Pulmonary artery endothelial cell (primary cell): ENCODE measurements at places on chromosomes 2 and 18. TPM values are rescaled to one million over a fixed set of nuclear protein-coding genes. Genes with fewer than 3 reads are reported as not detected.

Gene PID1
- total RNA-seq = 0.11 TPM in 1 of 2 replicates, not detected in the other

Gene CFAP65
- under 0.01 TPM in 1 of 2 replicates, not detected in the other for total RNA-seq

Gene ESPNL
- total RNA-seq = under 0.01 TPM in 1 of 2 replicates, not detected in the other

Gene CXCR1
- total RNA-seq = not detected in 2 replicates

Gene ANKRD30B
- not detected in 2 replicates for total RNA-seq

DNA sequence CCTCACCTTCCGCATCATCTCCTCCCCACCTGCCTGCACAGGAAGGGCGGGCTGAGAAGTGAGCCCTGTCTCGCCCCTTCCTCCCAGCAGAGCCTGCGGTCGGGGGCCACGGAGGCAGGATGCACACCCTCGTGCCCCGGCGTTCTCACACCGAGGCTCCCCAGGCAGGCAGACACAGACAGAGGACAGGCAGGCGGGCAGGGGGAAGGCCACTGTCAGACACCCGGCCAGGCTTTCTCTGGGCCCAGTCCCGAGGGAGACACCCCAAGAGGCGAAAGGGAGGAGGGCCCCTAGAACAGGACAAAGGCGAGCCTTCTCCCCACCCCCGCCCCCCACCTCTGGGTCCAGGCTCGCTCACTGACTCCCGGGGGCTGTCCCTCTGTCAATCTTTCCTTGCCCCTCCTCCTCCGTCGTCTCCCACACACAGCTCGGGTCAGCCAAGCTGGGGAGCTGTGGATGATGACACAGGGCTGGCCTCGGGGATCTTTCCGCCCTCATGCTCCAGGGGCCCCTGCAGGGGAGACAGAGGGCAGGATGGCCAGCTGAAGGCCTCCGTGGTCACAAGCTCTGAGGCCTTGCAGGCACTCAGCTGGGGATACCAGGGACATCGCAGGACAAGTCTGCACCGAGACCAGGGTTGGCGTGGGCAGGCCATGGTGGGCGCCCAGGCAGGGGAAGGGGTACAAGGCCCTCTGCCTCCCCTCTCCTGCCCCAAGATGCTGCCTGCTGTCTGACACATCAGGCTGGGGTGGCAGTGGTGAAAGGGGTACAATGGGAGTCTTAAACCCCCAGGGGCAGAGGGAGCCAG lies 24.9 kb downstream of the BIN1 start:
- DNase-seq = no peak

DNA sequence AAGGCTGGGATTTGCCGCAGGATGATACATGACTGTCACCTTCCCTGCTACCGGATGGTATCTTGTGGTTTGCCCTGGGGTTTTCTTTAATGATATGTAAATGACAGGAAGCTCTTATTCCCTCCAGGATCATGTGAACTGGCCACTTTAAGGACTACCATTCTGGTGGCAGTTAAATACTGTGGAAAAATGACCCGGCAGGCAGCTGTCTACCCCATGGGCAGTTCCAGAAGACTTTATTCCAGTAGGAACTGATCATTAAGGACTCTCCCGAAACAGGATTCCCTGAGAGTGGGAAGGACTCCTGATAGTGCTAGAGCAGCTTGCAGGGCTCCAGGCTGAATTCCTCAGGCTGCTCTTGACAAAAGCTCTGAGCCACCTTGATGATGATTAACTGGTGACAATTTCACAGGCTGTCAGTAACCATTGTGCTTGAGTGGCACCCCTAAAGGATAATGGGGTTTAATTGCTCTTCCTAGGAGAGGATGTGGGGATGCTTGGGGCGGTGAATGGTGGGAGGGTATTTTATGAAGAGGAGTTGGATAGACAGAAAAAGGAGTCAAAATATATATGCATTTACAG lies 212.0 kb downstream of the CPS1 start:
- no peak for DNase-seq

DNA sequence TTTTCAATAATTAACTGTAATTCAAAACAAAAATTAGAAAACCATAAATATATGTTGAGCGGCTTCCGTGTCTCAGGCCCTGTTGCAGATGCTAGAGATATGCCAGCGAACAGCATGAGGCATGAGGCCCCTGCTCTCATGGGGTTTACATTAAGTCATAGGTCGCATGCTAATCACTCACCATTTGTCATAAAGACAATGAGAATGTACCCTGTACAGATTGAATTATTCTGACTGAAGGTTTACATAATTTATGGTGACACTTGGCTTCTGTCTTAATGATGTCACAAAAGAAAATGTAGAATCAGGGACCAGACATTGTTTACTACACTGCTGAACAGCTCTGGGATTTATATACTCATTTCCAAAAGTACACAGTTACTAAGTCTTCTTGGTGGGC lies 5.9 kb upstream of the VAPA start:
- DNase-seq = no peak

DNA sequence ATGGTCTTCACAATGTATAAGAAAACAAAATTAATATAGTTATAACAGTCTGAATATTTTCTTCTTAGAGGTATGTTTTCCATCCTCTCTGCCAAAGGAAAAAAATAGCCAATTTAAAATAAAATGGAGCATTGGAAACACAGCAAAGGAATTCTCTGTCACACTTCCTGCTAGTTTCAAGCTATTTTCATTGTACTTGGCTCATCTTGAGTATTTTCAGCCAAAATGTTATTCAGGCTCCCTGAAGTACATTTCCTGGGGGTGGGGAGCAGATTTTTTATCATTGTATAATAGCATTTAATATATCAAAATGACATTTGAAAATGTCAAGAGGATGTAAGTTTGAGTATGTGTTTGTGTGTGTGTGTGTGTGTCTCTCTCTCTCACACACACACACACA lies 463.6 kb upstream of the REG3G start:
- no peak for DNase-seq

DNA sequence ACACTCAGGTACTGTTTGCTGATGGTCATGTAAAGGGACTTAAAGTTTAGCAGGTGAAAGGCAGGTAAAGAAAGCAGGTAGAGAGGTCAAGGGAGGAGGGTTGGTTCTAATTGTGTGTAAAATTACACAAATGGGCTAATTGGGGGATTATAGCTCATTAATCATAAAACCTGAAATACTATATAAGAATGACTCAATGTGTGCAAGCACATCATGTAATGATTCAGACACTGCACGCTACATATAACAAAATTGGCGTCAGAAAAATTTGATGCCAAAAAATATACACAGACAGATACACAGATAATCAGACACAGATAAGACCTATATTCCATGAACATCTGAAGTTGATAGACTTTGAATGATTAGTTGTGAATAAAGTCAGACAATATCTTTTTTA lies 120.7 kb upstream of the LMAN1 start:
- no peak for DNase-seq

DNA sequence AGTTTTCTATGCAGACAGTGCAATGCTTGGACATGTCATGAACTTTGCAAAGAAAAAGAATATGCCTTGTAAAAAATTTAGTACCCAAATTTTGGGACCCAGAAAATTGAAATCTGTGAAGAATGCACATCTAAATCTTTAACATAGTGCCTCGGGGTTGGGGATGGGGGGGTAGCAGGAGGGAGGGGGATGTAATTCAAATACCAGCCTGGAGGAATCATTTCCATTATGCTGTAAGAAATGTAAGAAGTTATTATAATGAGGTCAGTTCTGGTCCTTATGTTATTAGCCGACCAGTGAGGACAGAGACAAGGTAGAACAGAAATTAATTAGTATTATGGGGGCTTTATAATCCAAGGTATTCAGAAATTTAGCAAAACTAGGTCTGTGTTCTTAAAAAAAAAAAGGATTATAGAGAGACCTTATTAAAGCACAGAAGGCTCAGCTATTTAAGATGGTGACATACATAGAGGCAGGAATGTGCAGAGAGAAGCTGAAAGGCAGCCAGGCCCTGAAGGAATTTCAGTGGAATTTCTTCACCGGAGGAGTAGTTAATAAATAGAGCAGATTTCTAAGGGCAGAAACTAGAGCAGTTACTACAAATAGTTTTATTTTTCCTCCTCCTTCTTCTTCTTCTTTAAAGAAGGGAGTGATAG lies 89.0 kb upstream of the RBMS1 start:
- no peak for DNase-seq

- DNase-seq = no peak
These were observed 639.9 kb downstream of the DCC start for GRCh38 chr18:52979892-52980291.

- no peak for DNase-seq
These were observed 788 bp downstream of the ARMC9 start for GRCh38 chr2:231199219-231199618.

DNA sequence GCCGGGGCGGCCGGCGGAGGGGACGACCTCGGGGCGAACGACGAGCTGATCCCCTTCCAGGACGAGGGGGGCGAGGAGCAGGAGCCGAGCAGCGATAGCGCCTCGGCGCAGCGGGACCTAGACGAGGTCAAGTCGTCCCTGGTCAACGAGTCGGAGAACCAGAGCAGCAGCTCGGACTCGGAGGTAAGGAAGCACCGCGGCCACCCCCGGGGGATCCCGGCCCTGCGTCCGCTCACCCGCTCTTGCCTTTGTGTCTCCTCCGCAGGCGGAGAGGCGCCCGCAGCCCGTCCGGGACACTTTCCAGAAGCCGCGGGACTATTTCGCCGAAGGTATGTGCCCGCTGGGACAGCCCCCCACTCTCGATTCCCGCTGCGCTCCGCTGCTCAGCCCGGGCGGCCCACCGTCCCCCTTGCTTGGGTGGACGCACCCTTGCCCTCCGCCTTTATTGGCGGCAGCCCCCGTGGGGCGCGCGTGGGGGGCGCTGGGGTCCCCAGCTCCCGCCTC lies 611 bp downstream of the TCF7L1 start:
- DNase-seq = no peak
